ENCODE measurements at places on chromosomes 2 and 18. TPM values are rescaled to one million over a fixed set of nuclear protein-coding genes. Genes with fewer than 3 reads are reported as not detected.

Gene ALK
- polyA plus RNA-seq, result not detected

Gene PFN4
- 0.52 TPM for polyA plus RNA-seq

Gene SLC23A3
- polyA plus RNA-seq, result 0.53 TPM

DNA sequence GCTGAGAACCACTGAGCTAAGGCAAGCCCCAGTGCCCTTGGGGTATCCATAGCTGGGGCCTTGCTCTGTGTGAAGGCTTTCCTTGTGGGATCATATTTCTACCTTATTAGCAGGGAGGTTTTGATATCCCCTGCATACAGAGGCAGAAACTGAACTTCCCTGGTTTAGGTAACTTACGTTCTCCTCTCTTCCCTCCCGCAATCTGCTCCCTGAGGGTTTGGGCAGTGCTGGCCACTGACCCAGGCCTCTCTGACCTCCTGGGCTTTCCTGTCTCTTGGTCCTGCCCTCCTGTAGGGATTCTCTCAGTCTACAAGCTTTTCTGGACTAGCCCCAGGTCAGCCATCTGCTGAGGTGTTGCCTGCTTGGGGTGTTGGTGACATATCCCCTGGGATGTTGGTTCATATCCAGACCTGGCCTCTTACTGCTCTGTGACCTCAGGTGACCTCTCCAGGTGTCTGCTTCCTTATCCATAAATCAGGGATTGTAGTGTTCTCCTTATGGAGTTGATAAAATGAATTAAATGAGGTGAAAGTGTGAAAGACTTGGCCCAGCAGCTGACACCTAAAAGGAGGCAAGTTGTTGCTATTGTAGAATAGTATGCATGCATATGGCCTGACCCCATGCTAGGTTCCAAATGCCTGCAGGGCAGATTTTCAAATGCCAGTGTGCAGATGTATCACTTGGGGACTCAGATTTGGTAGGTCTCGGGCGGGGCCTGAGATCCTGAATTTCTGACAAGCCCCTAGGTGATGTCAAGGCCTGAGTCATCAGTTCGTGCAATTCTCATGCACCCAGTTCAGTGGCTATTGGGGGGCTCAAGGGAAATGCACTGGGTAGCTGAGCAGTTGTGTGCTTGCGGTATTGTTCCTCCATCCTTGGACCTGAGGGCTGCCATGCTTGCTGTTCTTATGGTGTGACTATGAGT is 106.6 kb downstream of the FHOD3 start:
- DNase-seq, result no peak

- DNase-seq, result no peak
Observed at GRCh38 chr2:85721641-85722040, 27.5 kb downstream of the GNLY start.

- no peak for DNase-seq
Observed at GRCh38 chr2:196409376-196409775, 230.1 kb upstream of the CCDC150 start.

DNA sequence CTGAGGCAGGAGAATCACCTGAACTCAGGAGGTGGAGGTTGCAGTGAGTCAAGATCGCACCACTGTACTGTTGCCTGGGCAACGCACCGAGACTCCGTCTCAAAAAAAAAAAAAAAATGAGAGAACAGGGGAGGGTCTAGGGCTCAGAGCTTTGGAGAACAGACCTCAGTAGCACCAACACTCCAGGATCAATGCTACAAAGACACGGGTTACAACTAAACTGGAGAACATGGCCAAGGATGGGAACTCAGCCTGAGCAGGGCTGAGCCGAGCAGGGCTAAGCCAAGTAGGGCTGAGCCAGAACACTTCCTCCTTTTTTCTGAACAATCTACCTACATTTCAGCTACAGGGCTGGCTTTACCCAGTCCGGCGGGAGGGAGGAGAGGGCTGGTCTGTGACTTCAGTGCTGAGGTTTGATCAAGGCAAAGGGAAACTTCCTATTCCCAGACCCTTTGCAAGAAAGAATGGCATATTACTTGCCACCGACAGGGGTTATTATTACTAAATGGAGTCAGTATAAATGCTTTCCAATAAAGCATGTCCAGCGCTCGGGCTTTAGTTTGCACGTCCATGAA is 2.9 kb upstream of the CASP8 start:
- no peak for DNase-seq

GRCh38 chr2:72024451-72025175 is 123.0 kb downstream of the CYP26B1 start:
- no peak for DNase-seq

DNA sequence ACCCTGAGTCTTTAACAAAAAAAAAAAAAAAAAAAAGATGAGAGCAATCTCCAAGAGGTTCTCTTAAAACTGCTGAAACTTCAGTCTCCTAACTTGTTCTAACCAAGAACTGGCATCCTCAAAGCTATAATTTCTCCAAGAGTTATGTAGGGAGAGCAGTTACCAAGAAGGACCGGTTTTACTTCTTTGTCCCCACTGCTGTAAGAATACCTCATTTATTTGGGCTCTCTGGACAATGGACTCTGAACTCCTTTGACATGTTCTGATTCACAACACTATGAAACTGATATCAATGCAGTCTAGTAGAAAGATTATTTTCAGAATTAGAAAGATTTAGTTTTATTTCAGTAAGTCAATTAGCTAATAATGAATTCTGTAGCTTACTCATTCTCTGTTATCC is 84.5 kb upstream of the DTNB start:
- DNase-seq, result no peak

DNA sequence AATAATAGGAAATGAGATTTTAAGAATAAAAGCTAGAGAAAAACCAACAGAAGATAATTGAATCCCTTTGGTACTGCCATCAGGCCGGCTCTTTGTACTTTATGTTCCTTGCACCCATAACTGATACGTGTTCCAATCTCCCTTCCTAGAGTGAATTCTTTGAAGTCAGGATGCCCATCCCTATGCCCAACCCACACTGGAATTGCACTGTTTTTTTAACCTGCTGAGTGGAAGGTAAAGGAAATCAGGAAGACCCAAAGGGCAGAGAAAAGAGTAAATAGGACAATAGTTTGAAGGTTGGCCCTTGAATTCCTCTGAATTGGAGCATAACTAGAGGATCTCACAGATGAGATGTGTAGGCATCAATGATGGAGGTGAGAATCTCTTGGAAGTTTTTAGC is 4.4 kb upstream of the ATG16L1 start:
- no peak for DNase-seq

- no peak for DNase-seq
Observed at GRCh38 chr2:232852676-232853075, 17.4 kb upstream of the SNORC start.

GRCh38 chr2:48365476-48365875 is 164.5 kb upstream of the STON1 start:
- DNase-seq, result no peak

DNA sequence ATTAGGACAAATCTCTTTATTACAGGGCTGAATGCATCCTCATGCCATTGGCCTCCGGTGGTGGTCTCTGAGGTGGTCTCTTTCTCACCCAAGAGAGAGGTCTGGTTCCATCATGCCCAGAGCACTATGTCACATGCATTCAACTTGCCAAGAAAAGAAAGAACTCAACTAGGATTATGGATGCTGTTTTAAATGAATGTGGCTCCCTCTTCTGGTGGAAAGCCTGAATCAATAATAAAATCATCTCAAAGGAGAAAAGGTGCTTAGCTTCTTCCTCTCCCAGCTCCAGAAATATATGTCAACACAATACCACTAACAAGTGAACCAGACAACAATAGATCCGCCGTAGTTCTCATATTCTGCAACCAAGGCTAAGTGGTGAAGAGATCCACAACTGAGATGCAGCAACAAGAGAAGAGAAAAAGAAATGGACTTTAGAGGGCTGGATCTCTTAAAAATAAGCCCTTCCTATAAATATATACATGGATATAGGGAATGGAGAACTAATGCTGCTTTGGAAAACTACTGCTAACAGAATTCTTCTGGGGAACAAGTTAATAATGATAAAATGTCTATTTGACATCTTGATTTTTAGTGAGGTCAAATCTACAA is 396.8 kb downstream of the NCKAP5 start:
- DNase-seq, result peak; percentile 43

GRCh38 chr2:1097101-1097500 is 146.5 kb downstream of the SNTG2 start:
- no peak for DNase-seq

DNA sequence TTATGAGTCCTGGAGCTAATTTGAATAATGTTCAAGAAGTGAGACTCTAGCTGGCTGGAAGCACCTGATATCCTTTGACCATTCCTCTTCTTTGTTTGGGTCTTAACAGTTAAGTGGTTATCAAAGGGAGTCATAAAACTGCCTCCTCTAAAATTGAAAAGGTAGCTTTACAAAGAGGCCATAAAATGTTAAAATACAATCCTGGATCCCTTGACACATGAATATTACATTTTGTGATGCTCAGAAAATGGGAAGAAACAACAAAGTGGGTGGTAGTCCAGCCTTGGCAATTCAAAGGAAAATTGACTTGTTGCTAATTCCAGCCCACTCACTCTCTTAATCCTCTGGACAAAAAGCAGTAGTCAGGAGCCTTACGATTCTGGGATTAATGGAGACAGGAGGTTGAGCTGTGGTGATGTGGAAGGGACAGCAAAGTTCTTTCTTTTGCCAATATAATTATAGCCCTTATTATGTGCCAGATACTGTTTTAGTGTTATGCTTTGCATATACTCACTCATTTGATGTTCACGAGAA is 339.2 kb downstream of the PDE11A start:
- no peak for DNase-seq
